Stimulated activated CD8-positive, alpha-beta memory T cell treated with anti-CD3 and anti-CD28 coated beads, Interleukin-4, amount 100 ng/mL, for 24 hours (primary cell): ENCODE measurements at places on chromosomes 7 and 10.

DNA sequence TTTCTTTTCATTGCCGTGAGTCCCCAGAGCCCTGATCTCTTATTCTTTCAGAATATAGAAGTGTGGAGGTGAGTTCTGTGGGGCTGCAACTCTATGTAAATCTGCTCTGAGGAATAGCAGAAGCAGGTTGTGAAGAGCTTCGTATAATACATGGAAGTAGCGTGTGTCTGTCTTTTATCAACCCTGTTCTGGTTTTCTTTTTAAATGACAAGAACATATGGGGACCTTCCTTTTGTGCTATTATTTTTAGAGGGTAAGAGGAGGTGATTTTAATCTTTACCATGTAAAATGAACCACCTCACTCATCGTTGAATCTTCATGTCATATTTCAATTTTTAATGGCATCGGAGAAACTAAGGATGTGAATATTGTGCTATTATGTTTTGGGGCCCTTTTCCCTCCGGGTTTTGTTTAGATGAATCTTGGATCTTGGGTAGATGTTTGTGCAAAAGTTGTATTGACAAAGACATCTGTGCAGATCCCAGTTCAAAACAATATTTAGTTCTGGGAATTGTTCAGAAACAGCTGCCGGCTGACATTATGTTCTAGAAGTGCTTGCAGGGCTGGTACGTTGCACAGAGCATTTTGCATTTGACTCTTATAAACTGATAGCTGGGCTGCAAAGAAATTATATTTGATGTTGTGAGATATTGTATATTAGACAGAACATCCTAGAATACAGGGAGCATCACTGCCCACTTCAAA is 46.7 kb downstream of the PLXDC2 start:
- no peak for DNase-seq

GRCh38 chr7:135447748-135448147 is 62.2 kb downstream of the CNOT4 start:
- DNase-seq = no peak

DNA sequence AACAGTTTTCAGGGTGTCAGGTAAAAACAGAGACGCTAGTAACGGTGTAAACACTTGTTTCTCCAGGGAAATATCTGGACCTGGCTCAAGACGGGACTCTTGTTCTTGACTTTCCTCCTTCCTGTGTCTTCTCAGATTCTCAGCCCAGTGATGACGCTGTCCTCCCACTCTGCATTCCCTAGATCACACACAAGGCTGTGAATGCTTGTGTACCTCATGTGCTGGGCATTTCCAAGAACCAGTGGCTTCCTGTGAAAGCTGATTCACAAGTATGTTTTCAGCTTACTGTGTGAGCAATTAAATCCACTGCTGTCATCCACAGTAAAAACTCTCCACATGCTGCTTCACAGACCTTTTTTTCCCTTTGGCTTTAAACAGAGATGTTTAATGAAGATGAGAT is 193.8 kb upstream of the DPP6 start:
- DNase-seq = no peak

- no peak for DNase-seq
These were observed 613.2 kb downstream of the SDK1 start for GRCh38 chr7:3914051-3914775.

GRCh38 chr7:115707258-115708012 is 323.1 kb downstream of the TFEC start:
- DNase-seq = no peak

DNA sequence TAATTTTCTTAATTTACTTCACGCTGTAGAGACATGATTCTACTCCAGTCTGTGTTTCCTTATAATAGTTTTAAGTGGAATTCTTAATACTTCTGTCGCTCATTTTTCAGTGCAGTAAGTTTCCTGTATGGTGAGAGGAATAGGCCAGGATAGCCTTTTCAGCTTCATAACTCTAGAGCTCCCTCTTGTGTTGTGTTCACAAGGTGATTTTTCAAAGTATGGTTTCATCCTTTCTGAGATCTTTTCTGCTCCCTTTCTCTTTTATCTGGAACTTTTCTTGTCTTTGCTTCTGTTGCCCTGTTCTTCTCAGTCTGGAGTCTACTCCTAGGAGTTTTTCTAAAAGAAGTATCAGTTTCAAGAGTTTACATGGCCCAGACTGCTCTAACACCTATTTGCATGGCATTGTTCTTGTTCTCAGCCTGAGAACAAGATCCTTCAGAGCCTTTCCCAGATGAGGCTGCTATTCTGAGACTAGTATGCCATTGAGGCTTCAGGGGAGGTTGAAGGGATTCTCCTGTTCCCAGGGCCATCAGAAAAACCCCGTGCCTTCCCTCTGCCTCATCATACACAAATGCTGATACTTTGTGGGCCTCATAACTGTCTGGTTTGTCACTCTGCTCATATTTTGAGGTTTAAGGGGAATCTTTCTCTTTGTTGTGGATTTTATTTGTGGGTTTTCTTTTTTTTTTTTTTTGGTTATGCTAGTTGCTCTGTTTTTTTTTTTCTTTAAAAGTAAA is 21.8 kb downstream of the NET1 start:
- DNase-seq = no peak

- no peak for DNase-seq
These were observed 23.2 kb downstream of the DPCD start for GRCh38 chr10:101611096-101611905.

DNA sequence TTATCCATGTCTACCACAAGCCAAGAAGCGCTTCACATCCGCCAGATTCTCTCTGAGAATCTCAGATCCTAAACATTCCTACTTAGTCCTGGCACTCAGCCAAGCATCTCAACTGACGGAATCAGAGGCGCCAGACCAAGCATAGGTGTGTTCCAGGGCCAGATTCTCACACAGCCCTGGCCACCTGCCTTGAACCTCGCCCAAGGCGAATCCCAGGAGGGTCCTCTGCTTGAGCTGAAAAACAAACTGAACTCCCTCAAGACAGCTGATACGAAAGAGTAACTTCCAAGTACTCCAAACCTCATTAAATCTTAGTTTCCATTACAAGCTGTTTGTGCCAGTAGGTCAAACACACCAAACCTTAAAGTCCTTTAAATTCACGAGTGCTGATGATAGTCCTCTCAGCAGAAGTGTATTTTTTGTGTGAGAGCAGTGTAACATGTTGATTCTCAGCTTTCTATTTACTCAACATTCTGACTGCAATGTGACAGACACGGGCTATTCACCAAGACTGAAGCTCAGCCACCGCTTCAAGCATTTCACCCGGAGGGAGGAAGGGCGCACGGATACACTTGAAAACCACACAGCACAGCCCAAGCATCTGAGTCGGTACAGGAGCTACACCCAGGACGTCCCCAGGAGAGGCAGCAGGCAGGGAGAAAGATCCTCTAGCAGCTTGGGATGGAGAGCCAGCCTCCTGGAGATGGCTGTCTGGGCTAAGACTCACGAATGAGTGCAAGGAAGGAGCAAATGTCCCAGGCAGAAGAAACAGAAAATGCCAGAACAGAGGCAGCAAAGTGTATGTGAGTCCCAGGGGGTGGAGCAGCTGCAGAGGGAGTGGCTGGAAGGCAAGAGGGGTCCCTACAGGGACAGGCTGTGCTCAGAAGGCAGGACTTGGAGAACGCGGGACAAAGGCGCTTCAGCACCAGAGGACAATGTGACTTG is 6.0 kb downstream of the PARD3 start:
- no peak for DNase-seq

DNA sequence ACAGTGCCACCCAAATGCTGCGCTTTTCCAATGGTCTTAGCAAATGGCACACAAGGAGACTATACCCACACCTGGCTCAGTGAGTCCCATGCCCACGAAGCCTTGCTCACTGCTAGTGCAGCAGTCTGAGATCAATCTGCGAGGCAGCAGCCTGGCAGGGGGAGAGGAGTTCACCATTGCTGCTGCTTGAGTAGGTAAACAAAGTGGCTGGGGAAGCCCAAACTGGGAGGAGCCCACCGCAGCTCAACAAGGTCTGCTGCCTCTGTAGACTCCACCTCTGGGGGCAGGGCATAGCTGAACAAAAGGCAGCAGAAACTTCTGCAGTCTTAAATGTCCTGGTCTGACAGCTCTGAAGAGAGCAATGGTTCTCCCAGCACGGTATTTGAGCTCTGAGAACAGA is 891.2 kb downstream of the PCDH15 start:
- DNase-seq = no peak

DNA sequence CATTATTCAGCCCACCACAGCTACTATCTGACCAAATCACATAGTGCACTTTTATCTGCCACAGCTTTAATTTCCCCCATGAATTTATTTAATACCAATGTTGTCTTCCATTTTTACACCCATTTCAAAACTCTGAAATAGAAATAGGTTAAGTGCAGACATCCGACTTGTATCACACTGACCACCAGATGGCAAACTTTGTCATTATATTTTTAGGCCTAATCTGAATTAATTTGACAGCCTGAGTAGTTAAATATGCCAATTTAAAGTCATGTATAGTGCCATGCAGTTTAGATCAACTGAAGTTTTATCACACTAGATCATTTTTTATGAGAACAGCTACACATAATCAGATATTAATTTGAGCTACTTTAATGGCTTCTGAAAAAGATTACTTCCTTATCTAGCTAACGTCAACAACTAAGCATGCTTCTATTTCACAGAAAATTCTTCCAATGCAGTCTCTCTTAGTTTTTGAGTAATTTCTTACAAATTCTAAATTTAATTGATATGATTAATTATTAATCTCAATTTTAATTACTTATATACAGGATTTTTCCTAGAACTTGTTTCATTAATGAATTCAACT is 566.4 kb downstream of the GFRA1 start:
- no peak for DNase-seq

DNA sequence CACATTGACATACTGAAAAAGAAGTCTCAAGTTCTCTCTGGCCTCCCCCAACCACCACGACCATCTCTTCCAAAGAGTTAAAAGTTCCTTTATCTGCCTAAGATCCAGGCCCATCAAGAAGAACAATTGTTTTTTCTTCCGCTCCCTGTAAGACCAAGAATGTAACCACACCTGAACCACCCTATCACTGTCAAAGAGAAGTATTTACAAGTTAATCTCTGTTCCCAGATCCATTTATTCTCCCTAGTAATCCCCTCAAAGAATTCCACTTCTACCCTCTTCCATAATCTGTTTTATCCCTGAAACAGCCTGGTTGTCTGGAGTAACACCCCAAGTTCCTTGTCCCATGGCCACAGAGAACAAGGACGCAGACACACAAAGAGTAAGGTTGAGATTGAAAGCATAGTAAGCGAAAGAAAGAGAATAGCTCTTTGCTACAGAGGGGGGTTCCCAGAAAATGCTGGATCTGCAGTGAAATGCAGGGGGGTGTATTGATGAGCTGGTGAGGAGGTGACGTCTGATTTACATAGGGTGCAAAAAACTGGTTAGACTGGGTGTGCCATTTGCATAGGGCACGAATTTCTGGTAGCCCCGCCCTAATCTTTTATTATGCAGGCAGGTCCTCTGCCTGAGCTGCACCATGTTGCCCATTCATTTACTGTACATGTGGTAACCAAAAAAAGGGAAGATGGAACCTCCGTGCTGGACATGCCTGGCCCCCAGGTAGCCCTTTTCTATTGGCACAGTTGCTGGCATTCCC is 122.0 kb downstream of the SKIDA1 start:
- no peak for DNase-seq

DNA sequence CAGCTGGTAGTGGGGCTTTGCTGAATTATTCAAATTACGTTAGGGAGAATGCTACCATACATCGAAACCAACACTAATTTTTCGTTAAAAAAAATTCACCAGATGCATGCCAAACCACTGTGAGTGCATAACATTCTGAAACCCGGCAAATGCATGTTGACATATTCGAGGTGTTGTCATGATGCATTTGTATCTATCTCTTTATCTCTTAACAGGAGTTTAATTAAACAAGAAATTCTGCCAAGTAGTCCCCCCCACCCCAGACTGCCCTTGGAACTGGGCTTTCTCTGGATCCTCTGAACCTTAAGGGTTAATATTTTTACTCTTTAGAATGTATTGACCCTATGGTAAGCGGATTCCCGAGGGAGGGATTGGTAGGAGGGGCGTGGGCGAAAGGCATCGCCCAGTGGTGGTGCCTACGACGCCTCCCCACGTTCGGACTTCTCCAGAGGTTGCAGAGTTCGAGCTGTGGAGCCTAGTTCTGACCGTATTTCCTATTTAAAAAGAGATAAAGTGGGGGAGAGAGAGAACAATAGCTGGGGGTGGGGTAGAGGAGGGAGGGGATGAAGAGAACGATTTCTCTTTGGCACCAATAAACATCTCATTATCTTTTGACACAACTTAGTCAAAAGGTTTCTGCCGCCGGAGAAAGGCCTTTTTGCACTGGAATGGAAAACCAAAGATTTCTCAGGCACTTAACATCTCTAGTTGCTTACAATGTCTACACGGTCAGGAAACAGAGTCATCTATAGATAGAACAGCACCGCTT is 7.2 kb downstream of the DLX6 start:
- no peak for DNase-seq
